ENCODE measurements at places on chromosomes 5 and 9.

DNA sequence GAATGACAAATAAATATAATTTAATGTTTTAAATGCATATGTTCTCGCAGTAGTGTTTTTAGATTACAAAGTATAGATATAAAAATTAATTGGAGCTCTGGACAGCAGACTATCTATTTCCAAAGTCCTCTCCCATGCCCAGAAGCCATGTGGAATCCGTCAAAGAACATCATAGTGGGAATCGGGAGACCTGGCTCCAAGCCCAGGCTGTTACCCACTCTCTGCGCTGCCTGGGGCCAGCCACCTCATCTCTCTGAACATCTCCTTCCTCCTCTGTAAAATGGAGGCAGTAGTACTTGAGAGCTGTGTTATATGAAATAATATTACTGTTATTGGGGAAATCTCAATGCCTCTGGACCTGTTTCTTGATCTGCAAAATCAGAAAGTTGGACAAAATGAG, 58.1 kb upstream of the SLC30A5 start:
- no peak for DNase-seq

- DNase-seq = no peak
Measured at GRCh38 chr9:132114102-132114707, 34.5 kb upstream of the MED27 start.

GRCh38 chr5:149636861-149637246, 55.6 kb downstream of the ARHGEF37 start:
- no peak for DNase-seq

GRCh38 chr5:96014395-96014794, 52.7 kb upstream of the ELL2 start:
- no peak for DNase-seq

DNA sequence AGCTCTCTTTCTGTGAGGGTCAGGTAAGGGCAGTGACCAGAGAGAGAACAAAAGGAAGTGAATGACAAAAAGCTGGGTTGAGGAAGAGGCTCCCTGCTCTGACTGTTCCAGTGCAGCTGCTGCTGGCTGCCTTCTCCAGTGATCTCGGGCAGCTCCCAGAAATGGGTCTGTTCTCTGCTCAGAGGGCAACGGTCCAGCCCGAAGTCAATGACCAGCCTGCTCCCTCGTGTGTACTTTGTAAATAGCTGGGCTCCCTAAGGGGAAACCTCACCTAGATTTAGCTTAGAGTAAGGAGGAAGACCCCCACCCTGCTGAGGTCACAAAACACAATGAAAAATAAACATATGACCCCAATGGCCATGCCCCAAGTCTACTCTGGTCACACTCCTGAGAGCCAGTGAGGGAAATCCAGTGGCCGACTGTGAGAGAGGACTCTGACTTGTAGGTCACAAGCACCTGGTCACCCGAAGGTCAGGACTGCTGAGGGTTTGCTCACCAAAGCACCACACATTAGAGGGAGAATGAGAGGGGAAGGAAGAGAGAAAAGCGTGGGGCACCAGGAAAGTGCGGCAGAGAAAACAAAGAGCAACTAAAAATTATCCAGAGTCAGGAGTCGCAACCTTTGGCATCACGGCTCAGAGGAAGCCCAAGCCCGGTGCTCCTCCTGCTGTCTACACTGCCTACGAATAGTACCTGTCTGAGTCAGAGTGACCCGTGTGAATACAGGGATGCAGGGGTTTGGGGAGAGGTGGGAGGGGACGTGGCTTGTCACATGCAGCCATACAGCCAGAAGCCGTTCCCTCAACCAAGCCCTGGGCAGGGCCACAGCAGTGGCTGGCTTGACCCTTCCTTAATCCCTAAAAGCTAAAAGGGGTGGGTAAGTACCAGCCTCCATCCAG, 19.8 kb downstream of the NIPAL4 start:
- DNase-seq = no peak

DNA sequence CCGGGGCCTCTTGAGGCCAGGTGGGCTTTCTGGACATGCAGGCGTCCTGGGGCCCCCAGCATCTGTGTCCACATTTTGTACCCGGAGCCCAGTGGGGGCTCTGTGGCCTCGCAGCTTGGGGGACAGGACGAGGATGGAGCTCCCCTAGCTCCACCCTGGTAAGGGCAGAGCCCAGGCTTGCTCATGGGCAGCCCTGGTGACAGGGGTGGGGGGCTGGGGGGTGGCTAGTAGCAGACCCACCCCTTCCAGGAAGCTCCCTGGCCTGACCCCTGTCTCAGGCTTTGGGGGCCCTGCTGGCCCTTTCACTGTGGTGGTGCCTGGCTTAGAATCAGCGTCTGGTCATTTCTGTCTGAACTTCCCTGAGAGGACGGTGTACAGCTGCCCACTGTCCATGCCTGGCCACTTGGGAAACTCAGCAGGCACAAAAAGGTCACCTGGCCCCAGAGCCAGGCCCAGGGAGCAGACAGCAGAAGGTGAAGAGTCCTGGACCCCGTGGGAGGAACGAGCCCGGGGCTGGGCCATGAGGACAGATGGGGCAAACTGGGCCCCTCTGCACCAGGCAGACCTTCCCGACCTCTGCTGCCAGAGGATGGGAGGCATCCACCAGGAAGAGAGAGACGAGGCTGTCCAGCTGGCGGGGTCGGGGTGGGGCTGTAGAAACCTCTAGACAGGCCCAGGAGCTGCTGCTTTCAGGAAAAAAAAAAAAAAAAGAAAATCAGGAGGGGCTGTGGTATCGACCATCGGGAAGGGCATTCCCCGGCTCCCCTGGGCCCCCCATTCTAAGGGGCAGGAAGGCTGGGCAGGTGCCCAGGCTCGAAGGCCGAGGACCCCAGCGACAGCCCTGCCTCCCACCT, 52.8 kb downstream of the EXD3 start:
- no peak for DNase-seq

DNA sequence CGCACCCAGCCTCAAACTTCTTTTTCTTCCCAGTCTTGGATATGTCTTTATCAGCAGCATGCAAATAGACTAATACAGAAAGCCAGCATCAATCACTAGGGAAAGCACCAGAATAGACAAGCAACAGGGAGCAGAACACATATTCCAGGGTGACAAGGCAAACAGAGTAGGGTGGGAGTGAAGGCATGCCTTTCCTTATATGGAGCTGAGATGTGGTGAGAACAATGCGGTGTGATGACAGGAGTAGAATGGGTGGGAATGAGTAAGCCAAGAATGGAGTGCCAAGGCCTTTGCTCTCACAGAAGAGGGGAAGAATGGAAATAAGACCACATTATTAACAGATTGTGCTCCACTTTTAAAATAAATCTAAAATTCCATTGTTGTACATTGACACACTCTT, 115.6 kb downstream of the CETN3 start:
- no peak for DNase-seq

GRCh38 chr5:142857405-142857804, 87.2 kb downstream of the ARHGAP26 start:
- no peak for DNase-seq

- DNase-seq = no peak
Measured at GRCh38 chr9:99870126-99870525, 36.3 kb upstream of the STX17 start.

GRCh38 chr5:170226661-170227060, 6.1 kb upstream of the C5orf58 start:
- DNase-seq = no peak

- no peak for DNase-seq
Measured at GRCh38 chr9:38066914-38067858, 1.8 kb downstream of the SHB start.

GRCh38 chr9:18238752-18239447, 235.1 kb upstream of the ADAMTSL1 start:
- no peak for DNase-seq

- no peak for DNase-seq
Measured at GRCh38 chr9:109385499-109385898, 64.6 kb upstream of the EPB41L4B start.

GRCh38 chr9:90795084-90795483, 6.5 kb upstream of the SYK start:
- DNase-seq = no peak
